ENCODE measurements at places on chromosomes 2 and 18. TPM values are rescaled to one million over a fixed set of nuclear protein-coding genes. Genes with fewer than 3 reads are reported as not detected.

Gene PLEKHB2
- 125 TPM for polyA plus RNA-seq

Gene TUBA4B
- polyA plus RNA-seq = 0.38 TPM

Gene ABHD3
- polyA plus RNA-seq = 24.7 TPM

Gene LONRF2
- polyA plus RNA-seq = 35.1 TPM

Gene AQP12B
- 0.56 TPM for polyA plus RNA-seq

Gene GULP1
- 34.4 TPM for polyA plus RNA-seq

Gene NYAP2
- polyA plus RNA-seq = 8.6 TPM

Gene CD226
- polyA plus RNA-seq = 1.2 TPM

Gene C2orf66
- 1.4 TPM for polyA plus RNA-seq

Gene CYB5A
- 65.1 TPM for polyA plus RNA-seq

Gene SPDYA
- 3.7 TPM for polyA plus RNA-seq

Gene MROH2A
- polyA plus RNA-seq = not detected

Gene BZW1
- 177 TPM for polyA plus RNA-seq

Measured in spinal cord (tissue), 10 donors.